H9 (cell line): ENCODE measurements at places on chromosomes 4 and X. TPM values are rescaled to one million over a fixed set of nuclear protein-coding genes. Genes with fewer than 3 reads are reported as not detected.

MTMR8 gene
- 5.2 and 5.9 TPM in 2 replicates for total RNA-seq

YIPF7 gene
- total RNA-seq = not detected in 2 replicates

DNA sequence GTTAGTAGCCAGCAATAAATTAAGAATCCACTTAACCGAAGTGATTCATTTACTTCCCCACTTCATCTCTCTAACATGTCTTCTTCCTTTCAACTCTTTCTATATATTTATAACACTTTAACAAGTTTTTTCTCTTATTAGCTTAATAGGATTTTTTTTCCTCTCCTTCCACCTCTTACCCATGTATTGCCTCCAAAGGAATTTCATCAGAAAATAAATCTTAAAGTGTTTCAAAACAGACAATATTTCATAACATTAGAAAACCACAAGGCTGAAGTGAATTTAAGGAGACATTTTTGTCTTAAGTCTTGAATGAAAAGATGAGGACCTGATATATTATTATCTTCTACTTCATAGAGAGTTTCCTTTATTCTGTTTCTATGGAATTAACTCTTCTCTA lies 101.5 kb downstream of the PDGFC start:
- no peak for DNase-seq

DNA sequence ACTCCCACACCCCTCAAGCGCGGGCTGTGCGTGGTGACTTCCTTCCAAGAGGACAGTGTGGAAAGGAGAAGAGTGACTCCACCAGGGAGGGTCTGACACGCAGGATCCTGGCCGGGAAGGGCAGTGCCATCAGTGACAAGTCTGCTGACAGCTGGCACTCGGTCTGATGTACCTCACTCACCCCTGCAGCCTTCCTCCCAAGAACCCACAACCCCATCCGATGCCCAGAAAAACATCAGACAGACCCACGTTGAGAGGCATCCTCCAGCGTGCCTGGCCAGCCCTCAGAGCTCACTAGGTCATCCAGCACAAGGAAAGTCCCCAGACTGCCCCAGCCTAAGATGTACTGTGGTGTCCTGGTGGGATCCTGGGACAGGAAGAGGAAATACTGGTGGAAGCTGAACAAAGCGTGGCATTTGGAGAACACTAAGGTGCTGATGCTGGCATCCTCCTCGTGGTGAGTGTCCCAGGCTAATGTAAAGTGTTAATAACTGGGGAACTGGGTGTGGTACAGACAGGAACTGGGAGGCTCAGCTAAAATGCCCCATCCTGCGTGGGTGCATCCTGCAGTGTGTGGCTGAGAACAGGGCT lies 200.0 kb upstream of the PSAPL1 start:
- no peak for DNase-seq

GRCh38 chr4:64146030-64146429 lies 263.2 kb downstream of the TECRL start:
- no peak for DNase-seq

DNA sequence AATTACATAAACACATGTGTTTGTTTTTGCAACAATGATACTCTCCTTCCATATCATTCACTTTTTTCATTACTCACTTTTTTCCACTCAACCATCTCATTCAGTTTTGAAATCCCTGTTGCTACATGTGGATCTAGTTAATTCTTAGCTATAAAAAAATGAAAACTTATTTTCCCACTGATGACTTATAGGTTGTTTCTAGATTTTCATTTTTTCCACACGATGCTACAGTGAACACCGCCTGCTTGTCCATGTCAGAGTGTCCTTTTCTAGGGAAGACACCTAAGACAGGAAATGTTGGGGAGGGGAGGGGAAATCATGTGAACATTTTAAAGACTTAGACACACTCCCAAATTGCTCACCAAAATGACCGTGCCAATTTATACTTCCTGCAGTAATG lies 70.2 kb downstream of the SUPT20HL2 start:
- no peak for DNase-seq

DNA sequence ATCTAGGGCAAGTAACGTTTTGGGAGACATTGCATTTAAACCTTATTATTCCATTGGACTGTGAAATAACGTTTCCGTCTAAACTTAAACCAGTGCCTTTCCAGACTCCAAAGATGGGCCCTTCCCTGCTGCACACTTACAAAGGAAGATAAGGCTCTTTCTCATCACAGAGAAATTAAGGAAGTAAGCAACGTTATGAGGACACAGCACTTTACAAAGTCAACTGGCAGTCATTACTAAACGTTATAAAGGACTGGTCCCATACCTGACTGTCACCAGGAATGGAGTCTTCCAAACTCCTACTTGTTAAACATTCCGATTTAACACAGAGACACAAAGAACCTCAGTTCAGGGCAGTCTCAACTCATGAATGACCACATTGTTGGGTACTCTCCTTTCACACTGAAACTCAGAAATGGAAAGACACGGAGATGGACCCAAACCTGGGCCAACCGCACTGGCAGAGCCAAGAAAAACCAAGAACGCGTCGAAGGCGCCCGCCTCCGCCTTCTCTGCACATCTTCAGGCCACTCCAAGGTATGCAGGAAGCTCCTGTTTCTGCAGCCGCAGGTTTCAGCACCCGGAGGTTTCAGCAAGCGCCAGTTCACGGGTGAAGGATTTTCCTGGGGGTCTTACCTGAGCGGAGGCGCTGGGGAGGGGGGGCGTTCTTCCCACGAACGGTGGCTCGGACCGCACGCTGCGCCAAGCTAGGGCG lies 670 bp downstream of the PAPSS1 start:
- DNase-seq = peak; percentile 72

DNA sequence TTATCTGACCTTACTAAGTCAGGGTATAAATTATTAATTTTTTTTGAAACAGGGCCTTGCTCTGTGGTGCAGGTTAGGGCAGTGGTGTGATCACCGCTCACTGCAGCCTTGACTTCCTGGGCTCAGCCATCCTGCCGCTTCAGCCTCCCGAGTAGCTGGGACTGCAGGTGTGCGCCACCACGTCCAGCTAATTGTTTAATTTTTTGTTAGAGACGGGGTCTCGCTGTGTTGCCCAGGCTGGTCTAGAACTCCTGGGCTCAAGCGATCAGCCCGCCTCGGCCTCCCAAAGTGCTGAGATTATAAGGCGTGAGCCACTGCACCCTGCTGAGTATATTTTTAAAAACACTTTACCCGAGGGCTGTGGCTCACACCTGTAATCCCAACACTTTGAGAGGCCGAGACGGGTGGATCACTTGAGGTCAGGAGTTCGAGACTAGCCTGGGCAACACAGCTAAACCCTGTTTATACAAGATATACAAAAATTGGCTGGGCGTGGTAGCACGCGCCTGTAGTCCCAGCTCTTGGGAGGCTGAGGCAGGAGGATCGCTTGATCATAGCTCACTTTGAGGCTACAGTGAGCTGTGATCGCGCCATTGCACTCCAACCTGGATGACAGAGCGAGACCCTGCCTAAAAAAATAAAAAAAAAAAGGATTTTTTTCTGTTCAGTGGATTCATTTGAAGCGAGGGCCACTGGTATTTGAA lies 721 bp upstream of the TBC1D25 start:
- no peak for DNase-seq

BEX1 gene
- total RNA-seq = 48.1 and 51.7 TPM in 2 replicates

- DNase-seq = no peak
Measured at GRCh38 chrX:12446342-12447075, 308.2 kb downstream of the FRMPD4 start.

- DNase-seq = no peak
Measured at GRCh38 chrX:53374923-53375322, 47.5 kb downstream of the SMC1A start.

GRCh38 chr4:168337550-168337940 lies 19.0 kb upstream of the DDX60 start:
- no peak for DNase-seq
